ENCODE measurements at places on chromosomes 16 and 17.
A peak's percentile ranks its signal among the peaks of the same experiment; 100 is the strongest.

DNA sequence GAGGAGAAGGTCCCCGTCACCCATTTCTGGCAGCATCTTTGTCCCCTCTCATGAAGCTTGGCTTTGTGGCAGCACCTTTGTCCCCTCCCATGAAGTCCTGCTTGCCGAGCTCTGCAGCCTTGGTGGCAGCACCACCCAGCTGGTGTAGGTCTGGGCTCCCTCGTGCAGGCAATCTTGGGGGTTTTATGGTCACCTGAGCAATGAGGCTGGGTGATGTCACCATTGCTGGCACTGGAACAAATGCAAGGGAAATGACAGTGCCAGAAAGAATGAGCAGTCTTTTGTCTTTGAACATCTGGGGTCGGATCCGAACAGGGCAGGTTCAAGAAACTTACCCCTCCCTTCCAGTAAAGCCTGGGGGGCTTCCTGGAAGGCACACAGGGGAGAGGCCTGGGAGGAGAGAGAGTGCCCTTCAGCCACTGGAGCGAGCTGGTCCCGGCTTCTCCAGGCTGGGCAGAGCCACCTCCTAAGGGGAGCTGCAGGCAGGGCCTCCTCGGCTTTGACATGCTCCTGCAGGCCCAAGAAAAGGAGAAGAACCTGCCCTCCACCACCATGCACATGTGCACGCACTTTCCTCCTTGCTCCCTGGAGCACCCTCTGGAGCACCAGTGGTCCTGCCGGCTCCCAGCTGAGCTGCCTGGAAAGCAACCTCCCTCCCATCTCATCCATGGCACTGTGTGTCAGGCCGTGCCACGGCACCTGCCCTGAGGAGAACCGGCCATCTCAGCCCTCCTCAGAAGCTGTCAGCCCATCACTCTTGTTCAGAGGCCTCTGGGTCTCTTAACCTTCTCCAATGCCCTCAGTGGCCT lies 16.0 kb downstream of the BTBD17 start:
- DNase-seq, result no peak

DNA sequence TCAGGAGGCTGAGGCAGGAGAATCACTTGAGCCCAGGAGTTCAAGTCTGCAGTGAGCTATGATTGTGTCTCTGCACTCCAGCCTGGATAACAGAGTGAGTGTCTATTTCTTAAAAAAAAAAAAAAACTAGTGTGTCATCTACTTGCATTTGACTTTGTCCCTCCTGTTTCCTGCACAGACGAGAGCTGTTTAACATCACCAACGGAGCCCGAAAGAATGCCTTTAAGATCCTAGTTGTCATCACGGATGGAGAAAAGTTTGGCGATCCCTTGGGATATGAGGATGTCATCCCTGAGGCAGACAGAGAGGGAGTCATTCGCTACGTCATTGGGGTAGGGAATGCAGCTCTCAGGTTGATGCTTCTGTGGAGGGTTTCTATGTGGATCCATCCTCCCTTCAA lies 13.4 kb downstream of the ITGAM start:
- DNase-seq, result no peak

- no peak for DNase-seq
These were observed 6.0 kb upstream of the GRIN2A start for GRCh38 chr16:10188236-10188635.

- no peak for DNase-seq
These were observed at the start of gene SCIMP for GRCh38 chr17:5234645-5235576. TSS of gene SCIMP (minus strand) at chr17:5234860. CDS start at chr17:5234755, 105 bp downstream.

GRCh38 chr17:34813290-34813689 lies 148.0 kb downstream of the CCT6B start:
- no peak for DNase-seq

GRCh38 chr16:72122916-72123315 lies 29.3 kb downstream of the DHX38 start:
- DNase-seq, result no peak

DNA sequence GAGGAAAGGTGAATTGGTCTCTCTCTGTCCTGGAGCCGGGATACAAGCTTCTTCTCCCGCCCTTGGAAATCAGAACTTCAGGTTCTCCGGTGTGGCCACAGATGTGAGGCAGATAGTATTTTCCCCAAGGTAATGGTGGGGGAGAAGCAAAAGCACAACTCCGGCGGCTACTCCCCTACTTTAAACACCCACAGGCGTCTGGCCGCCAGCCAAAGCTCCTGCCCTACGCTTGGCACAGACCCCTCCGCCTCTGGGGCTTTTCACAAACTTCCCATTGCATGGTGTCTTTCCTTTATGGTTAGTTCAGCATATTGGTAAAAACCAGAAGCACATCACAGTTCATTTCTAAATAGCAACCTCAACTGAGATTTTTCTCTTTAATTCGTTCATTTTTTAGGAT lies 39.4 kb upstream of the B4GALNT2 start:
- DNase-seq, result no peak

DNA sequence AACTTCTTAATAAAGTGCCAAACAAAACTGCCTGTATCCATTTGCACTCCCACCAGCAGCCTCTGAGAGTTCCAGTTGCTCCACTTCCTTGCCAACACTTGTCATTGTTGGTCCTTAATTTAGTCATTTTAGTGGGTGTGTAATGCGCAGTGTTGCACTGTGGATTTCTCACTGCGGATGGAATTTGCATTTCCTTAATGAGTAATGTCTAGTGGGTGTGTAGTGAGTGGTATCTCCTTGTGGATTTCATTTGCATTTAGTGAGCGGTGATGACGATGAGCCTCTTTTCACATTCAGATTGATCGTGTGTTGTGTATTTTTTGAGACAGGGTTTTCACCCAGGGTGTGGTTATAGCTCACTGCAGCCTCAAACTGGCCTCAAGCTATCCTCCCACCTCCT lies 4.1 kb upstream of the MSLN start:
- no peak for DNase-seq

- no peak for DNase-seq
These were observed 507 bp downstream of the CIITA start for GRCh38 chr16:10877472-10877946.

- peak; percentile 9 for DNase-seq
These were observed 46.1 kb upstream of the DNAJA2 start for GRCh38 chr16:47019568-47019967.

- no peak for DNase-seq
These were observed 23.1 kb downstream of the HSBP1 start for GRCh38 chr16:83830769-83831455.

GRCh38 chr17:17783116-17783824 lies 53.5 kb downstream of the SREBF1 start:
- DNase-seq, result peak; percentile 48

Data from mesenchymal stem cell (in vitro differentiated cells and primary cell).